Stimulated activated naive CD4-positive, alpha-beta T cell (primary cell): ENCODE measurements at places on chromosomes 4 and X.

DNA sequence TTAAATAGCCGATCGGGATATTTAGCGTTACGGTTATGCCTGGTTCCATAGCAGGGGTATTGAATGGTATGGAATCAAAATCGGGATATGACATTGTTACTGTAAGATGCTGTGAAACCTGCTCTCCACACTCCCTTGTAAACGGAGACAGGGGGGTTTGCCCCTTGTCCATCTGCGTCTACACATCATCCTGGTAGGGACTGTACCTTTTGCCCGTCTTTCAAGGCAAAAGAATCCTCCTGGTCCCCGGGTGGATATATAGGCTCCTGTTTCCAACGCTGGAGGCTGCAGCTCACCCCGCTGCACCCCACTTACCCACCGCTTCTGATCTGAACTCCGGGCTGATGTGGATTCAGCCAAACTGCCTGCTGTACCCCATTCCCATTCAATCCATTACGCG, 189.1 kb downstream of the SHOX start:
- DNase-seq = no peak

- no peak for DNase-seq
Measured at GRCh38 chrX:112888916-112889315, 48.3 kb upstream of the AMOT start.

DNA sequence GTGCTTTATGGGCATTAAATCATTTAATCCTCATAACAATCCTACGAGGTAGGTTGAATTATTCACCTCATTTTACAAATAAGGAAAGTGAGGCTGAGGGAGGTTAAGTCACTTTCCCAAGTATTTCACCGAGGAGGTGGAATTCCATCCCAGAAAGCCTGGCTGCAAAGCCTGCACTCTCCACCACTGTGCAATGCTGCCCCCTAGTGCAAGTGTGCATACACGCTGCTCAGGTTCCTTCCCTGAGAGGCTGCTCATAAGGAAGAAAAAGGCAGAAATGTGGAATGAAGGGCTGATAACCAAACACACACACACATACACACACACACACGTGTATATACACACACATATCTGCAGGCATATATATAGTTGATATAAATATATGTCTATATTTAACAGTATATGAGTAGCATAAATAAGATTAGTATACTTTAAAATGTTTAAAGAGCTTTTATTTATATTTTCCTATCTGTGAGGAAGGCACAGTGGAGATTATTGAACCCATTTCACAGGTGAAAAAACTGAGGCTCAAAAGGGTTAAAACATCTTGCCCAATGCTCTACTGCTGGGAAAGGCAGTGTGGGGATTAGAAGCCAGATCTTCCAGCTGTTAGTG, 714.5 kb upstream of the TENM3 start:
- no peak for DNase-seq

DNA sequence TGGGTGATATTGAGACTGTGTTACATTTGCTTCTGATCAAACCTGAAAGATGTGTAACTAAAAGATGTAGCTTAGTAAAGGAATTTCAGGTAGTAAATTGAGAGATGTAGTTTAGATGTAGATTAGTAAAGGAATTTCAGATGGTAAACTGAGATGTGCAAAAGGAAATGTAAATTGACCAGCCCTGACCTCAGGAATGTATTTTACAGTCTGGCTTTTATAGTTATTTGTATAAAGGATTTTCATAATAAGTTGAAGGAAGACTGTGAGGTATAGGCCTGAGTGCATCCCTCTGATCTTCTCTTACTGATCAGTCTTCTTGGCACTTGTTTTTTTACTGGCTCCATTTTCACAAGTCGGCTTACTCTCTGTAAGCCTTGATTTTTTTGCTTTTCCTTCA, 3.2 kb downstream of the KLHL2 start:
- DNase-seq = no peak

DNA sequence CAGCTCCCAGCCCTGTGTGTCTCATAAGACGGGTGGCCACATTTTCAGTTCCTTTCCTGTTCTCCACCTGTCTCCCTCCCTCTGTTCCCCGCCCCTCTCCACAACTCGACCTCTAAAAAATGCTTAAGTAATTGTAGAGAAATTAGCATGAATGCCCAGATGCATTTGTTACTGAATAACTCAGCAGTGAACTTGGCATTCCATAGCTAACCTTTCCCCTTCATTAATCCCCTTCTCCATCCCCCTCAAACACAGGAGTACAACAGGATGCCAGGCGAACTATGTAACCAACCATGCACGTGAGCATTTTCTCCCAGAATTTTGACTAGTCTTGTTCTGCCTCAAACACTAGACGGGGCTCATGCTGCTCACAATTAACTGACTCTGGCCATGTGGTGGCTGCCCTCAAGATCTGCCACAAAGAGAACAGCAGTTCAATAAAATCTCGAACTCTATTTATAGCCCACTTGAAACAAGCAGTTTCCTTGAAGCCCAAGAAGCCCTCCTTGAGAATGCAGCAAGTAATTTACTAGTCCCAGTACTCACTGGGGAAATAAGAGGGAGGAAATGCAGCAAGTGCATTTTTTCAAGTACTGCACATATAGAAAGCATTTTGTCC, 351.2 kb downstream of the ARHGAP24 start:
- no peak for DNase-seq

- DNase-seq = no peak
Measured at GRCh38 chrX:3154386-3154975, 113.2 kb downstream of the ARSF start.

DNA sequence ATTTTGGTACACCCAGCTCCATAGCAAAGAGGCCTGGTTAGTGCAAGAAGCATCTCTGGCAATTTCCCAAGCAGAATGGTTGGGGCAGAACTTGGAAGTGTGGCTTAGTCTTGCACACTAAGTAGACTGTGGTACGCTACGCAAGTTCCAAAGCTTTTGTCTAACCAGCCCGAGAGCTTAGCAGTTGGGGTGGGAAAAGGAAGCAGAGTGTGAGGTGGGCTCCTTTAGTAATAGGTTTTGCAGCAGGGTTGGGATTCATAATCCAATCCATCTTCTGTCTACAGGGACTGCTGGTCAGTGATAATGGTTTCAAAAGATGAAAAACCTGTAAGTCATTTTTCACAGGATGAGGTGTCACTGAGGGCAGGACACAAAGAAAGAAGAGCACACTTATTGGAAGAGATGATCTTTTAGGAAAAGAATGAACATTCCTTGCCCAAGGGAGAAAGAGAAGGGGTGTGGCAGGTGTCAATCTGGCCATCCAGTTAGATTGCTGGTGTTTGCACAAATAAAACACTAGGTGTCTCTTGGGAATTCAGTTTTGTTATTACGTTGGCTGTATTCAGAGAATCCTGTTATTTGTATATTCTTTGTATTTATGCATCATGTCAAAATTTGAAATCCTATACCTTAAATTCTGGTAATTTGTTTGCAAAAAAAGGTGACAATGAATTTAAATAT, 244.3 kb downstream of the GPAT3 start:
- DNase-seq = no peak

GRCh38 chrX:145631461-145631951, 186.1 kb upstream of the SLITRK2 start:
- DNase-seq = no peak

DNA sequence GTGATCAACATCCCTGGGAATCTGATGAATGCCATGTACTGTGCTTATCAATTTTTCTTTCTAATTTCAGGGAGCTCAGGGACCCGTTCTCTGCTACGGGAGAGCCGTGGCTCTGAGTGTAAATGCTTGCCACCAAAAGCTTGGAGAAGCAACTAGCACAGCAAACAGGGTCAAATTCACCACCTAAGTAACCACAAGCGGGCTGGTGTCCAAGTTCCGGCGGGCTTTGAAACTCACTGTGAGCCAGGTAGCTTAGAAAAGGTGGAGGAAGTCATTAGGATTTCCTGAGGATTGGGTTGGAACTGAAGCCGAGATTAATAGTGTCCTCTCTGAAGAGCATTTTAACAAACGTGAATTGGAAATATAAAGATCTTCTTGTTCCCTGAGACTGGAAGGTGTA, 87.2 kb downstream of the CLDN34 start:
- no peak for DNase-seq

GRCh38 chr4:7727749-7728148, 211.9 kb downstream of the AFAP1 start:
- DNase-seq = no peak

DNA sequence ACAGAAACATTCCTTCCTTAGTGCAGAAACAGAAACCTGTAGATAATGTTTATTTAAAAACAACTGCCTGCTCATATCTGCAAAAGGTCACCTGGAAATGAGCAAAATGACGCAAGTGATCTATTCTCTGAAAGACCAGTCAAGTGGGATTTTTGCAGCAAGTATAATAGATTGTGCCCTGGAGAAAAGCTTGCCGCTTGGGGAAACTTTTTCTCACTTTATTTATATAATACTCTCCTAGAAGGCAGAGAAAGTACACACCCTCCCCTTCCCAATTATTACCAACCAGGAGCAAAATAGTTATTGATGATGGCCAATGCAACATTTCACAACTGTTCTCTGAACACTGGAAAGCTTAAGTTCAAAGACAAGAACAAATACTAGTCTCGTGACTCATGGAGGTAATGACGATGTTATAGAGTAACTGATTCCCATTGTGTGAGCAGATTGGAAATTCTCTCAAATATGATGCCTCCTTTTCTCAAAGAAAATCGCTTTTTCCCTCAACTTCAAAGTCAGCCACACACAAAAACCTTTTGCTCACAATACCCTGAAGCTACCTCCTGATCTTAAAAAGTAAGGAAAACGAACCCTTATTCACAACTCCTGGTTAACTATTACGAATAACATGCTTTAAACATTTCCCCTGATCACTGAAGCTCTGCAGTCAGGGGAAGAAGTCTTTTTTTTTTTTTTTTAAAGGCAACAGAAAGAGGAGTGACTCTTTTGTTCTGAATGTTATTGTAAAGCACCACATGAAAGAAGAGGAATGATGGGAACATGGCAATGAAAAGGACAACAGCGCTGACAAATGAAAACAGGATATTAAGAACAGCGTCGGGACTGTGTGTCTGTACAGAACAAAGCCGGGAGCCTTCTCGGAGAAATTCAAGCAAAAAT, 41.0 kb downstream of the MID1 start:
- DNase-seq = no peak

GRCh38 chrX:20066968-20067708, 49.6 kb downstream of the MAP7D2 start:
- DNase-seq = no peak

DNA sequence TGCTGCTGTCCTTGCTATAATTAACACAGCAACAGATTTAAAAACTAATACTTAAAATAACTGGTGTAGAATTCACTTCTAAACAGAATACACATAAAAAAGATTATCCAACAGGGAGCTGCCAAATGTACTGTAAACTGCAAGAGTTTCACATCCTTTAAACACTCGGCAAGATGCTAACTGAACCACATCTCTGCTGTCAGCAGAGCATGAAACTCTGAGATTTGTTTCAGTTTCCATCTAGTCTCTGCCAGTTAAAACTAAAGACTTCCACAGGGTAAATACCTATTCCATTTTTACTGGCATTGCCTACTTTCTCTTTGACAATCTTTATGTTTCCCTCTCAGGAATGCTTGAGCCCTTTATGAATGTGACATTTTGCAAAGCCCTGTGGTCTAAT, 127.7 kb downstream of the SLC7A11 start:
- no peak for DNase-seq

DNA sequence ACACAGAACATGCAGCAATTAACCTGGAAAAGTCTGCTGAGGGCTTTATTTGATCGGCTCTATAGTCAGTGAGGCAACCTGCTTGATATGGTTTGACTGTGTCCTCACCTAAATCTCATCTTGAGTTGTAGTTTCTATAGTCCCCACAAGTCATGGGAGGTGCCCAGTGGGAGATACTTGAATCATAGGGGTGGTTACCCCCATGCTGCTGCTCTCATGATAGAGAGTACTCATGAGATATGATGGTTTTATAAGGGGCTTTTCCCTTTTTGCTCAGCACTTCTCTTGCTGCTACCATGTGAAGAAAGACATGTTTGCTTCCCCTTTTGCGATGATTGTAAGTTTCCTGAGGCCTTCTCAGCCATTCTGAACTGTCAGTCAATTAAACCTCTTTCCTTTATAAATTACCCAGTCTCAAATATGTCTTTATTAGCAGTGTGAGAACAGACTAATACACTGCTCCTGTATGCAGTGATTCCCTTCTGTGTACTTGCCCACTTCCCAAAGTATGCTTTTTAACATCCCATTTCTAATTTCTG, 78.2 kb downstream of the NPFFR2 start:
- no peak for DNase-seq

- no peak for DNase-seq
Measured at GRCh38 chrX:78199851-78200250, 60.4 kb upstream of the TAF9B start.

DNA sequence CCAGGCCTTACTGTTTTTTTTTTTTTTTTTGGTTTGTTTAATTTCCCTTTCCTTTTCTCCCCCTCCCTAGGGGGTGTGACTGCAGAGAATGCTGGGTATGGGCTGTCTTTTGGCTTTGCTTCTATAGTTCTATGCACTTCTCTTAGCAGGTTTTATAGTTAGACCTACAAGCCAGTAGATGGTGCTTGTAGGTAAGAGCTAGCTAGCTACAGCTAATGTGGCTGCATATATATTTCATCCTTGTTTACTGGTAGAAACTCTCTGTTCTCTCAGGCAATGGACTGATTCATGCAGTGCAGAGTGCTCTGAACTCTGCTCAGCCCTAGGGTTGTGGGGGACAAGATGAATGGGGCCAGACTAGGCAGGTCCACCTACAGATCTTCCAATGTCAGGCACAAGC, 246.4 kb downstream of the SH2D1A start:
- DNase-seq = no peak

DNA sequence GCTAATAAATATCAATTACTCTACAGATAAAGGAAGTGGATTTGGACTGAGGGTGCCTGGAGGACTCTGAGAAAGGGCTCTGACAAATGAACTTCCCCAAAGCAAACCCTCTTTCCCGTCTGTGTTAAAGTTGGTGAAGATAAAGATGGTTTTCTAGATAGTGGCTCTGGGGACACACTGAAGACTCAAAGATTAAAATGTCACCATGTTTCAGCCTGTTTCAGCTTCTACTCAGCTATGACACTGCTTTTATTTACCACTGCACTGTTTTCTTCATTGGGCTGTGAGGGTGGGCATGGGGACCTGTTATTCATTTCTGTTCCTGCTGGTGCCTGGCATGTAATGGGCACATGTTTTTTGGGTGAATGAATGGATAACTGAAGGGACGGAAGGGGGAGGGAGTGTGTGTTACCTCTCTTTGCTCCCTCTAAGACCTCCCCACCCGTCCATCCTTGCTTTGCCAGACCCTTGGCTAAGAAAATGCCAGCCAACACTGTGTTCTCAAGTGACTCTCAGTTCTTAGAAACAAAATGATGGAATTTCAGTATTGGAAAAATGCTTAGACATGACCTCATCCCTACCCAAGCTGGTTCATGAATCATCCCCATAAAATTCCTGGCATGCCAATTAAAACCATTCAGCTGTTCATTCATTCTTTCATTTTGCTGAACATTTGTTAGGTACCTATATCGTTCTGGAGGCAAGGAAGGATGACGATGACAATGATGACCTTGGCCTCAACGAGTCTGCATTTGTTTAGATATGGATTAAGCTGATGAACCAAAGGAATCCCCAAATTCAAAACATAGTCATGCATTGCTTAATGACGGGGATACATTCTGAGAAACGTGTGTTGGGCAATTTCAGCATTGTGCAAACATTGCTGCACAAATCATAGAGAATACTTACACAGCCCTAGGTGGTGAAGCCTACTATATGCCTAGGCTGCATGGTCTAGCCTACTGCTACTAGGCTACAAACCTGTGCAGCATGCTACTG, 13.4 kb upstream of the STK32B start:
- DNase-seq = no peak

- no peak for DNase-seq
Measured at GRCh38 chr4:5965225-5965624, 53.0 kb downstream of the C4orf50 start.

- DNase-seq = no peak
Measured at GRCh38 chrX:94424456-94424855, 750.5 kb downstream of the FAM133A start.
